SK-N-SH (cell line): ENCODE measurements at places on chromosomes 13 and 19. TPM values are rescaled to one million over a fixed set of nuclear protein-coding genes. Genes with fewer than 3 reads are reported as not detected.

GRCh38 chr13:91710733-91711132, 312.3 kb downstream of the GPC5 start:
- H3K36me3 ChIP-seq, result no peaks in the 10 kb centered on the region
- no peaks in the 10 kb centered on the region for H3K4me1 ChIP-seq
- no peaks in the 10 kb centered on the region for H3K27me3 ChIP-seq
- H3K4me3 ChIP-seq, result no peak overlapping the region

GRCh38 chr13:93320942-93321341, 94.3 kb downstream of the GPC6 start:
- H3K27ac ChIP-seq, result peak overlapping the region; percentile 37; the same call in 1 of the 2 replicates
- H3K4me3 ChIP-seq, result no peak overlapping the region
- H3K4me1 ChIP-seq, result peaks cover 8% of the 10 kb centered on the region
- no peaks in the 10 kb centered on the region for H3K27me3 ChIP-seq

GRCh38 chr19:6235031-6235951, 44.5 kb downstream of the MLLT1 start:
- H3K27me3 ChIP-seq, result no peaks in the 10 kb centered on the region
- H3K4me1 ChIP-seq, result peaks cover 66% of the 10 kb centered on the region; the same call in 1 of the 2 replicates
- peaks cover under 1% of the 10 kb centered on the region; the same call in 1 of the 2 replicates for H3K36me3 ChIP-seq

DNA sequence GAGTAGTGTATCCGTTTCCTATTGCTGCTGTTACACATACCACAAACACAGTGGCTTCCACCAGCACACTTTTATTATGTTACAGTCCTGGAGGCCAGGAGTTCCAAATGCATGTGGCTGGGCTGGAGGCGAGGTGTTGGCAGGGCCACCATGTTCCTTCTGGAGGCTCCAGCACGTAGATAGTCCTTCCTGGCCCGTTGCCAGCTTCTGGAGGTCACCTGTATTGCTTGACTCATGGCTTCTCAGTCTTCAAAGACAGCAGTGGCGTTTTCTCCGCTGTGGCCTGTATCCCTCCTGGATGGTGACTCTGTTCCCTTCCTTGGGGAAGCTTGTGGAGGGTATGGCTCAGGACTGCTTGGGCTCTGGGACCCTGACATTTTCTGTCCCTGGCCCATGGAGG, 15.2 kb downstream of the ZNF473 start:
- no peaks in the 10 kb centered on the region for H3K4me1 ChIP-seq
- no peaks in the 10 kb centered on the region for H3K27me3 ChIP-seq
- DNase-seq, result no peak
- peaks cover 78% of the 10 kb centered on the region for H3K36me3 ChIP-seq
- no peak overlapping the region for H3K4me3 ChIP-seq
- no peak overlapping the region for H3K27ac ChIP-seq

DNA sequence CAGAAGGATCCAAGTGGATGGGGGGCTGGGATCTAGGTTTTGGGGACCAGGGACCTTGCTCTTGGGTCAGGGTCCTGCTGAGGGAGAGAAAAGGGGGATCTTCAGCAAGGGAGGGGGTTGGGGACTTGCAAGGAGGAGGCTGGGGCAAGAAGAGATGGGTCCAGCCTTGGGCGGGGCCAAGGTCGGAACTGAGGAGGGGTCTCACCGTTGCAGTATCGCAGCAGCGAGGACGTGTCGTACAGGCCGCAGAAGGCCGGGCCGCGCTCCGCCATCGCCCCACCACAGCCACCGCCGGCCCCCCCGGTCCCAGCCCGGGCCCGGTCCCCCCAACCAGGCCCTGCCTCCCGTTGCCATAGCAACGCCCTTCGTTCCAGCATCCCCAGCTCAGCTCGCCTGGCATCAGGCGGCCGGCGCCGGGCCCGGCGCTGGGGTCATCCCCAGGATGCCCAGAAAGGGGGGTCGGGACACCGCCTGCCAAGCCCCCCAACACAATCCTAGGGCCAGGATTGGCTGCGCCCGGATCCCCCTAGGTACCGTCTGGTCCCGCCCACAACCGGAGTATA, 6.0 kb upstream of the EML2 start:
- no peaks in the 10 kb centered on the region for H3K27me3 ChIP-seq
- H3K4me3 ChIP-seq, result peak overlapping the region; percentile 61
- no peak for DNase-seq
- peaks cover 17% of the 10 kb centered on the region; the same call in 1 of the 2 replicates for H3K4me1 ChIP-seq

- peaks cover 42% of the 10 kb centered on the region for H3K27me3 ChIP-seq
- no peak for DNase-seq
- no peaks in the 10 kb centered on the region for H3K36me3 ChIP-seq
Observed at GRCh38 chr13:41460074-41460465, 2.7 kb downstream of the RGCC start.

ZNF490 gene
- polyA plus RNA-seq, result 1.3 TPM in 2 replicates

- H3K36me3 ChIP-seq, result peaks cover 8% of the 10 kb centered on the region; the same call in 1 of the 2 replicates
- H3K27ac ChIP-seq, result no peak overlapping the region
- no peaks in the 10 kb centered on the region for H3K4me1 ChIP-seq
- H3K4me3 ChIP-seq, result no peak overlapping the region
Observed at GRCh38 chr19:33805840-33806433, 9.3 kb downstream of the KCTD15 start.

GRCh38 chr13:75372923-75373841, 108.8 kb downstream of the TBC1D4 start:
- no peaks in the 10 kb centered on the region for H3K27me3 ChIP-seq
- DNase-seq, result no peak
- no peak overlapping the region for H3K27ac ChIP-seq
- H3K4me3 ChIP-seq, result no peak overlapping the region
- no peaks in the 10 kb centered on the region for H3K36me3 ChIP-seq

DNA sequence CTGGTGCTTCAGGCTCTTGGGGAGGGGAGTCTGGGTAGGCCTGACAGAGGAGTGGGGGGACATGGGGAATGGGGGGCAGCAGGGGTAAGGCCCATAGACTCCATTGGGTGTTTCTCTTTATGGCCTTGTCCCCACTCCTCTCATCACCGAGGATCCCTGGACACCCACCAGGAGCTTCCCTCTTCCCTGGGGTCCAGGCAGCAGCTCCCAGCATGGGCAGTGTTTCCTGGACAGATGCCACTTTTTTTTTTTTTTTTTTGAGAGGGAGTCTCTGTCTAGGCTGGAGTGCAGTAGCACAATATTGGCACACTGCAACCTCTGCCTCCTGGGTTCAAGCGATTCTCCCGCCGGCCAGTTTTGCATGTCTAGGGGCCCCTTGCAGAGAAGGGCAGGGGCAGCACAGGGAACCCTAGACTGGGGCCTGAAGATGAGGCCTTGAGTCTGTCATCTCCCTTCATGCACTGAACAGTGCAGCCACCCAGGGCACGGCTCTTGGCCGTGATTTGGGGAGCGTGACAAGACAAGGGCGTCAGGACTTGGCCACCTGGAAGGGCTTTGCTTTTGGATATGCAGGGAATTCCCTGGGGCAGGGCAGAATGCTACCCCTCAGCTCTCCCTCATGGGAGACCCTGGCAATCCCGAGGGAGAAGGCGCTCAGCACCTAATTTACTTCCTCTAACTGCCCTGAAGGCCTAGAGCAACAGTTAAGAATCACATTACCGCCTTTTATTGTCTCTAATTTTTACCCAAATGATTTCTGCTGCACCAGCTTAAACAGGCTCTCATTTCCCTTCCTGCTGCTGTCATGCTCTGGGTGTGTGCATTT, 213.9 kb upstream of the ZNF536 start:
- no peak for DNase-seq
- H3K27me3 ChIP-seq, result no peaks in the 10 kb centered on the region
- H3K27ac ChIP-seq, result no peak overlapping the region
- H3K4me1 ChIP-seq, result peaks cover 47% of the 10 kb centered on the region

GRCh38 chr13:102276404-102276803, 125.4 kb downstream of the FGF14 start:
- DNase-seq, result no peak
- no peaks in the 10 kb centered on the region for H3K27me3 ChIP-seq

RGS9BP gene
- 0.18 and 0.21 TPM in 2 replicates for polyA plus RNA-seq

GRCh38 chr19:6590827-6591319, at the start of gene CD70:
TSS of gene CD70 (minus strand) at chr19:6591150. CDS start at chr19:6591002, 148 bp downstream.
- peak within 1 kb of the TSS; percentile 34; the same call in 1 of the 2 replicates for H3K4me3 ChIP-seq
- no peak for DNase-seq
- peaks cover 79% of the 10 kb centered on the region for H3K27me3 ChIP-seq

DNA sequence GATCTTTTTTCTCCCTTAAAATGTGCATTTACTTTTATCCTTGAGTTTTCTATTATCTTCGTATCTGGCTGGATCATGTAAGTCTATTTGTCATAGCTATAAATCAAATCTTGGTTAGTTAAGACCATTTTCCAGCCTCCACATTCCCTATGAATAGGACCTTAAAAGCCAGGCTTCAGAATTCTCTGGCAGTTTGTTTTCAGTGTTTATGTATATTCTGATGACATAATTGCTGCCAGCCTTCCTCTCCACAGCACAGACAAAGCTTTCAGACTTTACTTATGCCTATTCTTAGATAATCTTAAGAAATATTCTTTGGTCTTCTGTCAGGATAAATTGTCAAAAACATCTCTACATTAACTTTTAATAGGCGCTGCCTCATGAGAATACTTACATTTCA, 870.8 kb upstream of the SPRY2 start:
- no peaks in the 10 kb centered on the region for H3K36me3 ChIP-seq
- H3K27me3 ChIP-seq, result no peaks in the 10 kb centered on the region
- no peak for DNase-seq
- no peak overlapping the region for H3K4me3 ChIP-seq

GRCh38 chr13:51534041-51534817, 50.0 kb upstream of the WDFY2 start:
- H3K4me3 ChIP-seq, result no peak overlapping the region
- H3K27ac ChIP-seq, result no peak overlapping the region
- no peaks in the 10 kb centered on the region for H3K27me3 ChIP-seq
- H3K36me3 ChIP-seq, result no peaks in the 10 kb centered on the region

KRTDAP gene
- polyA plus RNA-seq, result not detected in 2 replicates

CAPN12 gene
- polyA plus RNA-seq, result 1.7 and 3.0 TPM in 2 replicates

- H3K27me3 ChIP-seq, result no peaks in the 10 kb centered on the region
- peaks cover 61% of the 10 kb centered on the region for H3K36me3 ChIP-seq
- no peak overlapping the region for H3K4me3 ChIP-seq
- H3K4me1 ChIP-seq, result no peaks in the 10 kb centered on the region
- H3K27ac ChIP-seq, result no peak overlapping the region
Observed at GRCh38 chr19:5215431-5215830, 125.2 kb downstream of the PTPRS start.

CGB2 gene
- 0.50 and 0.64 TPM in 2 replicates for polyA plus RNA-seq

DNA sequence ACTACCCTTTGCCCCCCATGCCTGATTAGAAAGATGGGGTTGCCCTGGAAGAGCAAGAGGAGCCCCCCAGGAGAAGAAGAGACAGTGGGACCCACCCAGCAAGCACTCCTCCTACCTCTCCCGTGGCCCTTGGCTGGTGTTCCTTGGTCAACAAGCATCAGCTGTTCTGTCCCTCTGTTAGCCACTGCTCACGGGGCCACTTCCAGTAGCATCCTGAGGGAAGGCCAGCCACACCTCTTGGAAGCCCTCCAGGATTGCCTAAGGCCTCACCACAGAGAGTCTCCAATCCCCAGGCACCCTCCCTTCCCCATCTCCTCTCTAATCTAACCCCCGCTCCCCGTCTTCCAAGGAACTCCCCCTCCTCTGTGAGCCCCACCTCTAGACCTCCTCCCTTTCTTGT, 15.1 kb upstream of the DPP9 start:
- H3K27me3 ChIP-seq, result no peaks in the 10 kb centered on the region
- peak overlapping the region; percentile 12; the same call in 1 of the 2 replicates for H3K27ac ChIP-seq
- DNase-seq, result no peak
- no peak overlapping the region for H3K4me3 ChIP-seq

DNA sequence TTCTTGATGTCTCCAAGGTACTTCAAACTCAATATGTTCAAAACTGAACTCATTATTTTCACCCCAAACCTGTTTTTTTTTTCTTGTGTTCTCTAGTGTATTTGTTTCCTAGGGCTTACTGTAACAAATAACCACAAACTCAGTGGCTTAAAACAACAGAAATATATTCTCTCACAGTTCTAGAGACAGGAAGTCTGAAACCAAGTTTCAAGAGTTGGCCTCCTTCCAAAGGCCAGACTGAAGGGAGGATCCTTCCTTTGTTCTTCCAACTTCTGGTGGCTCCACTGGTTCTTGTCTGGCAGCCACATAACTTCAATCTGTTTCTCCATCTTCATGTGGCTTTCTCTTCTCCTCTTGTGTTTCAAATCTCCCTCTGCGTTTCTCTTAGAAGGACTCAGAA, 62.0 kb upstream of the PDCD5 start:
- H3K27ac ChIP-seq, result no peak overlapping the region
- H3K4me3 ChIP-seq, result no peak overlapping the region

DNA sequence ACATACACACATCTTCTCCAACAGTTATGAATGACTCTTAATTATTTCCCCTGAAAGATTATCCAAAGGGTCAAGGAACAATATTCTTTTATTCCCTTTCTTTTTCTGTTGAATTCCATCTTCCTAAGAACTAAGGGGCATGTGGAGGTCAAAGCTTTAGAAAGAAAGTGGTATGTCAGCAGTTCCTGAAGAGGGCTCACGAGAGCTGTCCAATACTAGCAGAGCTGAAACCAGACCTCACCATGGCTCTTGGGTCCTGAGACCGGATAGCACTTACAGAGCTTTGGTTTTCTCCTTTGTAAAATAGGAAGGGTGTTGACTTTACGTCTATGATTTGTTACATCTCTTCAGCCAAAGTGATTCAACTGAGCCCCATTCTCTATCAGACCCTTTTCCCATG, 109.8 kb upstream of the FREM2 start:
- H3K36me3 ChIP-seq, result no peaks in the 10 kb centered on the region
- no peaks in the 10 kb centered on the region for H3K4me1 ChIP-seq
- H3K27ac ChIP-seq, result no peak overlapping the region
- no peak overlapping the region for H3K4me3 ChIP-seq

- H3K4me3 ChIP-seq, result no peak overlapping the region
- H3K36me3 ChIP-seq, result no peaks in the 10 kb centered on the region
- no peaks in the 10 kb centered on the region for H3K27me3 ChIP-seq
- no peak for DNase-seq
- H3K27ac ChIP-seq, result no peak overlapping the region
Observed at GRCh38 chr19:1920644-1921043, 15.4 kb downstream of the ADAT3 start.

DNA sequence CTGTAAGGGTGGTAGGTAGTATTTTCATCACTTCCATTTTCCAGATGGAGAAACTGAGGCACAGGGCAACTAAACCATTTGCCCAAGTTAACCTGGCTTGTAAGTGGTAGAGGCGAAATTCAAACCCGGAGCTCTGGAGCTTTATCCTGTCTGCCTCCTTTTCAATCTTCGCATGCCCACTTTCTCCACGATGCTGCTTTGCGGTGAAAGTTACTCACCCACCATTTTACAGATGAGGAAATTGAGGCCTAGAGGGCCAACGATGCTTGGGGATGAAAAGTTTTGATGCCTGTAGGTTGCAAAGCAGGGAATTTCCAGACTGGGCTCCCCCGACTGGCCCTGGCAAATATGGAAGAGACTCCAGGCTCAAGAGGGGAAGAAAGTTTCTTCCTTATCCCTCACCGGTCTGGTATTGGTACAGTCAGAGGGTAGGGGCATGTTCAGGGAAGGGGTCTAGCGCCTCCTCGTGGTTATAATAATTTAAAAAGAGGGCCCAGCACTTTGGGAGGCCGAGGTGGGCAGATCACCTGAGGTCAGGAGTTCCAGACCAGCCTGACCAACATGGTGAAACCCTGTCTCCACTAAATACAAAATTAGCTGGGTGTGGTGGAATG, 1.9 kb upstream of the SH2D3A start:
- no peak overlapping the region for H3K4me3 ChIP-seq
- no peaks in the 10 kb centered on the region for H3K36me3 ChIP-seq
- DNase-seq, result peak; percentile 58
- no peak overlapping the region for H3K27ac ChIP-seq

SLC7A10 gene
- 0.02 TPM in 1 of 2 replicates, not detected in the other for polyA plus RNA-seq
